ENCODE measurements at places on chromosomes 2 and 18.

GRCh38 chr2:79235135-79235534, 75.6 kb upstream of the REG3A start:
- DNase-seq, result no peak

- no peak for DNase-seq
Measured at GRCh38 chr2:78845664-78846185, 179.8 kb upstream of the REG3G start.

DNA sequence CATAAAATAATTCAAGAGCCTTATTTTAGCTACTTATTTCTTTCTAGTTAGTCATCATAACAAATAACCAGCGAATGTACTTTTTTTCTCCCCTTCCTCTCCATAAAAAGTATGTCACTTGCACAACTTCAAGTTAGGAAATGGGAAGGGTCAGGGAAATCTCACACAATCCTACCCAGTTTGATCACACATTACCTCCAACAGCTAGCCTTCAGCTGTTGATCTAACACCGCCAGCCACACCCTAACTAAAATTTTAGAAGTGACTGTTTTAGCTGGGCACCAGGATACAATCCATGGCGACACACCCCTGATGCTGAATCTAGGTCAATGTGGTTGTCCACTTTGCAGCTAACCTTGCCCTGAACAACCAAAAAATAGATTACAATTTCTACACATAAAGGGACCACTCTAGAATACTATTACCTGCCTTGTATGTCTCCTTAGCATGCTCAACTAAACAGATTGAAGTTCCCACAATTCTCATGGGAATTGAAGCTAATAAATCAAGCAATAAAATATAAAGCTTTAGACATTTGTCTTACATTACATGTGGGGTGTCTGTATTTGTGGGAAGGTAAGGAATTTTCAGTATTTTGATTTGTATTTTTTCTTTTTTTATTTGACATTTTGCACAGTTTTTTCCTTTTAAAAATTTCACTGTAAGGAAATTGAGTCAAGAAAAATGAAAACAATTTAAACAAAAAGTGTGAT, 7.3 kb upstream of the COL3A1 start:
- no peak for DNase-seq

DNA sequence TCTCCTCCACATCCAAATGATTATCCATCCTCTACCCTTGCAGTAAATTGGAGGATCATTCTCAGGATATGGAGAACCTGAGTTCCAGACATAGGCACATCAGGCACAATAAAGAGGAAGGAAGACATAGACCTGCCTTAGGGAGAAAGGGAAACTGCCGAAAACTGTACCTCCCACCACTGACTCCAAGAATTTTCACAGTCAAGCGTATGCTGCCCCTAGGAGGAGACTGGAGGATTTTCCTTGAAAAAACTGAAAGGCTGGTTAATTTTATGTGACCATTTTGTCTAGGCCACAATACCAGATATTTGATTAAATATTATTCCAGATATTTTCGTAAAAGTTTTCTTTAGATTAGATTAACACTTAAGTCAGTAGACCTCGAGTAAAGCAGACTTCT, 638.5 kb upstream of the PKDCC start:
- no peak for DNase-seq

- no peak for DNase-seq
Measured at GRCh38 chr2:62180975-62181374, 14.9 kb upstream of the B3GNT2 start.

DNA sequence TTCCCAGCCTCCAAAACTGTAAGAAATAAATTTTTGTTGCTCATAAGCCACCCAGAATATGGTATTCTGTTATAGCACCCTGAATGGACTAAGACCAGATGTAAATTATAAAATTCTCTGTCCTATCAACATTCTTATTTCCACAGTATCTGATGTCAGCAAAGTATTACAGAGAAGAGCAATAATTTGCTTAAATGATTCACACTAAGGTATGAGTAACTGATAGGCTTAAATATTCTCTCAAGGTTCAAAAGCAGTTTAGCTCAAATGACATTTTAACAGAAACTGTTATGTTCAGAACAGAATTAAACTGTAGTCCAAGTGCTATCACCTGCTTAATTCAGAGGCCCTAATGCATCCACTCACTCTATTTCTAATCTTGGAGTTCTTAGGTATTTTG, 12.8 kb downstream of the SESTD1 start:
- no peak for DNase-seq
